Gastrocnemius medialis (tissue), 4 donors: ENCODE measurements at places on chromosomes 5 and 9. TPM values are rescaled to one million over a fixed set of nuclear protein-coding genes. Genes with fewer than 3 reads are reported as not detected.

DNA sequence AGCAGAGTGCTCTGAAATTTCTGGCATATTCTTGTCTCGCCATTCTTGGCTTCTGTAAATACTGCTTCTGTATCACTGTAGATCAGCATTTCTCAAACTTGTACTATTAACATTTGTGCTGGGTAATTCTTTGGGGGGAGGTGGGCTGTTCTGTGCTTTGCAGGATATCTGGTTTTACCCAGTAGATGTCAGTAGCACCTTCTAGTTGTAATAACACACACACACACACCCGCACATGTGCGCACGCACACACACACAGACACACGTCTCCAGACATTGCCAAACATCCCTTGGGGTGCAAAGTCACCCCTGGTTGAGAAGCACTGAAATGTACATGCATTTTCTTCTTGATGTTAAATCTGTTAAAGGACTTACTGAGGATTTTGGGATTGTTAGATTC lies 304.1 kb downstream of the MAT2B start:
- no peak for DNase-seq

GRCh38 chr5:124252747-124253146 lies 493.7 kb downstream of the ZNF608 start:
- no peak for DNase-seq

DNA sequence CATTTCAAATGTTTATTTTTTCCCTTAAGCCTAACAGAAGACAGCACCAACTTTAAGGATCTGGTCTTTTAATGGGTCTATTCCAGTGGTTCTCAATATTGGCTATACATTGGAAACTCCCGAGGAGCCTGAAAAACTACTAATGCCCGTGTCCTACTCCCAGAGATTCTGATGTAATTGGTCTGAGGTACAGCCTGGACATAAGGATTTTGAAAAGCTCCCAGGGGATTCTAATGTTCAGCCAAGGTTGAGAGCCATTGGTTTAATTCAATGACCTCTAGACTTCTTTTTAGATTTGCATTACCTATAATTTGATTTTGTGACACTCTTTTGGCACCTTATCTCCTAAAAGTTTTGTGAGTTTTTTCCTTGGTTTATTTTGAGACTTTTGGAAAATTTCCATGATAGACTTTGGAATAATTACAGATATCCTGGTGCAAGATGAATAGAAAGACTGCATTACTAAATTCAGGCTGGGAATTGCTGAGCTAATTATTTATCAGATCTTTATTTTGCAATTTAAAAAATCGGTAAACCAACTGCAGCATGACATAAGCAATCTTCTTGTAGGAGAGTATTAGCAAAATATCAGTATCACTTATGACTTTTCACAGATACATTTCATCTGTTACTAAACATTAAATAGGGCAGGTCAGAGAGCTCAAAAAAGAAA lies 91.5 kb upstream of the ELL2 start:
- no peak for DNase-seq

- DNase-seq: no peak
Measured at GRCh38 chr5:139664727-139665351, 16.7 kb downstream of the CXXC5 start.

- no peak for DNase-seq
Measured at GRCh38 chr9:886886-887285, 45.4 kb downstream of the DMRT1 start.

DNA sequence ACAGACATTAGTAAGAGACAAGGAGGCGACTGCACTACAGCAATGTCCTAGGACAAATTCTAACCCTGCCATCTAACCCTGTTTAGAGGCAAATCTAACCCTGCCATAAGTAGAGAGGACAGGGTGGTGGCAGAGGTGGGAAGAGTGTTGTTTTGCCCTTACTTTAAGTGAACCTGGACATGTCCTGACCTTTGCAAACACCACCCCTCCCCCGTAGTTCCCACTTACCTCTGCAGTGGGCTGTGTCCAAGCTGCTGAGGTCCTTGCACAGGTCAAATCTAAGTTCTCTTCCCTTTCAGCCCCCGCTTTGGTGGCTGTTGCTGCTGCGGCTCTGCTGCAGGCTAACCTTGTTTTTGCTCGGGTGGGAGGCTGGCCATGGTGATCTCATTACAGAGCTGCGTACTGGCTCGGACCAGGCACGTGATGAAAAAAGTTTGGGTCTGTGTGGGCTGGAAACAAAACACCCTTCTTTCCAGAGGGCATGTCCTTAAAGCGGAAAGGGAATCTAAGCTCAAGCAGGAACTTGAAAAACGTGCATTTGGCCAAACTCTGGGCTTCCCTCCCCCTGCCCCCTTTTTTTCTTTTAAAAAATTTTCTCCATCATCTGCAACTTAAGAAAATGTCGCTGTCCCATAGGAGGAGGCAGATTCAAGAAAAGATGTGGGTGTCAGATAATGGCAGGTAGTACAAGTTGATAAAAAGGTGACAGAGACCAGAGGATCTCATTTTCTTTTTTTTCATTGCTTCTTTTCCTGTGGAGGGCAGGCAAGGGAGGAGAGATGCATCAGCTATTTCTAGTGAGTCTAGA lies at the start of gene FAXDC2:
TSS of gene FAXDC2 (minus strand) at position 349 of the 808 bp plus-strand sequence. CDS start 12,425 bp downstream, outside the sequence.
- DNase-seq: peak; percentile 78

DNA sequence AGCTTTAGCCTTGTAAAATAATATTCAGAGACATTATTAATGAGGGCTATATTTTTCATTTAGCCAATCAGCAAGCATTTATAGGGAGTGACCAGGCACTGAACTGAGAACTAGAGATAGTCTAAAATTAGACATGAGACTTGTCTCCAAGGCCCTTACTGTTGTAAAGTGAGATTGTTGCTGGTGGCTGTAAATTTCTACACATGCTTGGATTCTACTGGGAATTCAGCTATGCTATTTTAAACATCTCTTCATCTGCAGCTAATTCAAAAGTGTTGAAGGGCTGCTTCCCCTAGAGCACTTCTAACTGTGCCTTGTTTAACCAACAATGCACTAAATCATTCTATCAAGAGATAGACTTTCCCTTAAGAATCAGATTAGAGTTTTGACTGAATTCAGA lies 67.4 kb downstream of the CHSY3 start:
- DNase-seq: no peak

DNA sequence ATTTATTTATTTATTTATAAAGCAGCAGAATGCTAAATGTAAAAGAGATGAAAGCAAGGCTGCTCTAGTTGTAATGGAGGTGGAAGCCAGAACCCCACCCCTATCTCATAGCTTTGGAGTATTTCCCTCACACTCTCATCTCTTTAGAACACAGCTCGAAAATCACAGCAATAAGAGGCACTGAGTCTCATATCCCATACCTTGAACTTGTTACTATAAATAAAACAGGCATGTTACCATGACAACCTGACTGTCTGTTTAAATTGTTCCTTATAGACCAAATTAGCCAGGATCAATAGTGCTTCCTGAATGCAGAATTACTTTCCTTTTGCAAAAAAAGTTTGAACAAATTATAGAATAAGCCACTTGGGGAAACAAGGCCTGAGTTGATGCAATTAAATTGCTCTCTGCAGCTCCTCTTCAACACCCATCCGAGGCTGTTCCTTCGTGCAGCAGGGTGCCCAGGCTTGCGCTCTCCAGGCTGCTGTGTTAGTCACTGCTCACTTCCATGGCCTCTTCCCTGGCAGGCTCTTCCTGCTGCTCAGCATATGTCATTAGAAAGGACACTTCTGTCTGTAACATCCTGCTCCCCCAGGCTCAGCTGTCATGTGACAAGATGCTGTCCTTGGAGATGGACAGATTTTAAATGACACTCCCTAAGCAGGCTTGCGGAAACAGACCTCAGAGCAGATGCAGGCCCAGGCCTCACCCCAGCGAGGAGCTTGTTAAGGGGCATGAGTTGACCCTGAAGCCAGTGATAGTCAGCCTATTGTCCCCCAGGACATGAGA lies 120.2 kb downstream of the CARTPT start:
- DNase-seq: no peak

GRCh38 chr5:140114341-140115185 lies 654 bp downstream of the PURA start:
- DNase-seq: peak; percentile 66

GRCh38 chr5:11007269-11007870 lies 246.3 kb upstream of the DAP start:
- no peak for DNase-seq

GRCh38 chr9:133421615-133422542 lies at the start of gene ADAMTS13:
Gene ADAMTS13 (plus strand): TSS chr9:133422367. CDS start chr9:133422444, 77 bp downstream.
- no peak for DNase-seq

- no peak for DNase-seq
Measured at GRCh38 chr9:77462066-77462465, 186.1 kb downstream of the GNA14 start.

CCT5 gene
- total RNA-seq: 288 TPM

SHLD3 gene
- total RNA-seq: 2.8 TPM

DRD1 gene
- not detected for total RNA-seq

CTSL gene
- 38.0 TPM for total RNA-seq

AGXT2 gene
- not detected for total RNA-seq

SPATA6L gene
- not detected for total RNA-seq
